ENCODE measurements at places on chromosomes 1 and 21.

DNA sequence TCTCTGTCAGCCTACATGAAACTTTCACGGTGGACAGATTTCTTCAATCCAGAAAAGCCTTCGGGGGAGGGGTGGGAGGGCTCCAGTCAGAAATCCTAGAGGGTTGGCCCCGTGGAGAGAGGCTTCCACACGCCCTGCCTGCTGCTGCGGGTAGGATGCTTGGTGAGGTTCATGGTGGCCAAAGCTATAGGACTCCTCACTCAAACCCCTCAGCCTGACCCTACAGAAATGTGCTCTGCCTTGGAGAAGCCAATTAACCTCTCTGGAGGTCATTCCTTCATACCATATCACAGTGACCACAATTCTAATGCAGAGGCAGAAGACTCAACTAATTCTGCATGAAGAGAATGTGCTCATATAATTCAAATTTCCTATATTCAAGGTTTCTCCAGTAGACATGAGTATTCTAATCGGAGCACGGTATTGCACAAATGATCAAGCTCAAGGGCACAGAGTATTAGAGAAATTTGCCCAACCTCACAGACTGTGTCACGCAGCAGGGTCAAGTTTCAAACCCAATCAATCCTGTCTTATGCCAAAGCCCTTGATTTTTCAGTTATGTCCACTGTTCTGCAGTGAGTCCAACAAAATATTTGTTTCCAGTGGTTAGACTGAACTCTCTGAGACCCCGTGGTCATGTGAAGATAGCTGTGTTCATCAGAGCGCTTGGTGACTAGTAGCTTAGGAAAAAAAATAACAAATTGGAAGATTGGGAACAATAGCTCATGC, 104.8 kb downstream of the TOMM20 start:
- DNase-seq: no peak

- DNase-seq: no peak
These were observed 22.2 kb downstream of the SLC26A9 start for GRCh38 chr1:205920861-205921569.

DNA sequence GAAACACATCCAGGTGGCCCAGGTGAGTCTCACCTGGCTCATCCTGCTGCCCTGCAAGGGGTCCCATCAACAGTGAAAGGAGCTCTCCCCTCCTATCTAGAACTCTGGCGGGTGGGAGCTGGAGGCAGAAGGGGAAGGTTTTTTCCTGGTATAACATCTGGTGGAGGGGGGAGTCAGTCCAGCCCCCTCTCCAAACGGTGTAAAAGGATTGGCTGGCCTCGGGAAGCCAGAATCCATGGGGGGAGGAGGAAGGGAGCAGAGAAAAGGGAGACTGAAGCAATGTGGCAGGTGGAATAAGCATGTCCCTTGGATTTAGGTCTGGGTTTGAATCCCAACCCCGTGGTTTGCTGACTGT, 1.2 kb upstream of the CAMK2N1 start:
- DNase-seq: no peak

- peak; percentile 16 for DNase-seq
These were observed 2.1 kb upstream of the PLA2G2C start for GRCh38 chr1:20188455-20188817.

GRCh38 chr1:97013136-97013535, 291.6 kb downstream of the PTBP2 start:
- no peak for DNase-seq

GRCh38 chr1:8402109-8402710, 84.3 kb downstream of the SLC45A1 start:
- DNase-seq: no peak

DNA sequence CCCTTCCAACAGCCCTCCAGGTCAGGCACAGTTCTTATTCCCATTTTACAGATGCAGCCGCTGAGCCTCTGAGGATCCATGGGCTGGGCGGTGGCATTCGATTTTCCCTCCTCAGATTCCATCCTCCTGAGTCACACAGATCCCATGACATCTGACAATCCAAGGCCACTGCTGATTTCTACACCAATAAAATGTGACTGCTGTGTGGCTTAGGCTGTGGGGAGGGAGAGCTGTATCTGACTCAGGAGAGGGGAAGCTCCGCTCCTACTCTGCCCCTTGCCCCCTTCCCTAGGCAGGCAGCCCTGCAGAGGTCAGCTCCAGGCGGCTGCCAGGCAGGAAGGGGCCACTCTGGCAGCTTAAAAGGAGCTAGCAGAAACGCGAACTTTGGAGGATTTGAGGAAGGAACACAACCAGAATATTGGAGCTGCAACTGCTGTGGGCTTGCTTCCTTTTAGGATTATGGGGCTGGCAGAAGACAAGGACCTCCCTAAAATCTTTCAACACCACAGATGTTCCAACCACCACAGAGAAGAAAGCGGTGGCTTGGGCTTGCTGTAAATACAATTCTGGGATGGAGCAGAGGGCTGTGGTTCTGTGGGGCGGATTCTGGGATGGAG, 50.0 kb downstream of the MRPL37 start:
- no peak for DNase-seq

- no peak for DNase-seq
These were observed 1.6 kb downstream of the SOX13 start for GRCh38 chr1:204074274-204075138.

DNA sequence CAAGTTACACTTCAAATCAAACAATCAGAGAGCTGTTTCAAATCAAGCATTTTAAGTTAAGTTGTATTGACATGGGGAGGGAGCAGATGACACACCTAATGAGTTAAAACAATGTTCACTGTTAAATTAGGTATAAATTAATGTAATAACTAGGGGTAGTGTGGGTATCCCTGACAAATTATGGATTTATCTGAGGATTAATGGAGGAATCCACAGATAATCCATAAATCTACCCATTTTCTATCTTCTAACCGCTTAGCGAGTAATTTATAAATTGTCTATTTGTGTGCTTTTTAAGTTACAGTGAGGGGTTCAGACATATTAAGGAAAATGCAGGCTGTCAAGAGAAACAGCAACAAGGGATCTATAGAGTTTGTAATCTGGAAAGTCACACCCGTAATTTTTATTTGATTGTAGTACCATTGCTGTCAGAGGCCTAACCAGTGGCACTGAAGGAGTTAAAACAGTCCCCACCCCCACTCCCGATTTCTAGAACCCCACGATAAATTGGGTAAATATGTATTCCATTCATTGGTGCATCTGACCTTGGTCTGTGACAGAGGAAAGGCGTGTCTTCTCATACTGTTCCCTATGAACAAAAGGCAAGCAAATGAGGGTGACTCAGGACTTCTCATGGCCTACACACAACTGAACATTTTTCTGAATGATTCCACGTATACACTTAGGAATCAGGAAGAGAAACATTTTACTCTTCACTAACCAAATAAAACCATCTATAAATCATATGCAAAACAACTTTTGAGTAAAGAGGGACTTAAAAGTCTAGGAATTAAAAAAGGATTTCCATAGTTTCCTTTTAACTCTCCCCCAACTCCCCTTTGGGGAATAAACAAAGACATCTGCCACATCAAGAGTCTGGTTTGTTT, 7.4 kb downstream of the IRF2BP2 start:
- peak; percentile 91 for DNase-seq

GRCh38 chr1:34113887-34114286, 51.1 kb downstream of the CSMD2 start:
- peak; percentile 23 for DNase-seq

GRCh38 chr1:226974544-226975258, 34.6 kb downstream of the COQ8A start:
- no peak for DNase-seq

GRCh38 chr1:217053676-217054075, 330.4 kb upstream of the ESRRG start:
- DNase-seq: no peak

- DNase-seq: no peak
These were observed 51.9 kb upstream of the CYP2J2 start for GRCh38 chr1:59978511-59978910.

- DNase-seq: no peak
These were observed 1.1 kb downstream of the C1orf56 start for GRCh38 chr1:151048645-151049032.

DNA sequence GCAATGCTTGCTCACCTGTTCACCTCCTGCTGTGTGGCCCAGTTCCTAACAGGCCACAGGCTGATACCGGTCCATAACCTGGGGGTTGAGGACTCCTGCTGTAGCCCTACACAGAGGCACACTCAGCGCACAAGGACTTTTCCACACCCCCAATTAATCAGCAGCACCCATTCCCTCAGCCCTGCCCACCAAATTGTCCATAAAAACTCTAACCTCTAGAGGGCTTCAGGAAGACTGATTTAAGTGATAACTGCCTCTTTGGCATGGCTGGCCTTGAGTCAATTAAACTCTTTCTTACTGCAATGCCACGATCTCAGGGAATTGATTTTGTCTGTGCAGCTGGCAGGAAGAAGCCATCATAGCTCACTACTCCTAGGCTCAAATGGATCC, 71.3 kb upstream of the MUTYH start:
- peak; percentile 32 for DNase-seq

GRCh38 chr1:183472488-183473216, at the start of gene SMG7:
SMG7 (plus strand) TSS chr1:183472499; CDS start chr1:183472621, 122 bp downstream.
- peak; percentile 51 for DNase-seq

- DNase-seq: peak; percentile 74
These were observed 196.2 kb downstream of the ZC3H11B start for GRCh38 chr1:219416598-219417238.

DNA sequence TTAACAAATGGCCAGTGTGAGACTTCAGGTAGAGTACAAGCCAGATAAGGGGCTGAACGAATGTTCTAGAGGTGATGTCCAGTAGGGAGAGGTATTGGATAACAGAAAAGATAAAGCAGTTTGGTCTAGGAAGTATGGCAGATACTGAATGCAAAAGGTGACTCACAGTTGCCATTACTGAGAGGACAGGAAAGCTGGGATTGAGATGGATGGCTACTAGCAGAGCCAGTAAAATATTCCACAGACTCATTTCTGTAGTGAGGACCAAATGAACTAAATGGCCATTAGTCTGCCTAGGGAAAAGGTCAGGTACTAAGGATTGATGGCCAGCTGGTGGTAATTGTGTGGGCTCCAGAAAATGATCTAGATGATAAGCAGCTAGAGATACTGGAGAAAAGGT, 11.5 kb downstream of the MACO1 start:
- DNase-seq: no peak

GRCh38 chr1:226965581-226966440, 25.7 kb downstream of the COQ8A start:
- no peak for DNase-seq

DNA sequence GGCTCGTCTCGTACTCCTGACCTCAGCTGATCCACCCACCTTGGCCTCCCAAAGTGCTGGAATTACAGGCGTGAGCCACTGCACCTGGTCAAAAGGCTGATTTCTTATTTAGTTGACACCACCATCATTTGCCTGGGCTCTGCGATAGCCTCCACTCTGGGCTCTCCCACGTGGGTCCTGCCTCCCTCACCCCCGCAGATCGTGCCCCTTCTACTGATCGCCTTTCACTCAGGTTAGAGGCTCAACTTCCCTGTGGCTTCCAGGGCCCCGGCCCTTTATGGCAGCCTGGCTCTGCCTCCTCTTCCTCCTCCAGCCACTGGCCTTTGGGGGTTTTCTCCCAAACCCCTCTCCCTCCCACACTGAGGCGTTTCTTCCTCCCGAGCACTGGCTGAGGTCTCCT, 2.5 kb upstream of the MFAP2 start:
- DNase-seq: no peak

DNA sequence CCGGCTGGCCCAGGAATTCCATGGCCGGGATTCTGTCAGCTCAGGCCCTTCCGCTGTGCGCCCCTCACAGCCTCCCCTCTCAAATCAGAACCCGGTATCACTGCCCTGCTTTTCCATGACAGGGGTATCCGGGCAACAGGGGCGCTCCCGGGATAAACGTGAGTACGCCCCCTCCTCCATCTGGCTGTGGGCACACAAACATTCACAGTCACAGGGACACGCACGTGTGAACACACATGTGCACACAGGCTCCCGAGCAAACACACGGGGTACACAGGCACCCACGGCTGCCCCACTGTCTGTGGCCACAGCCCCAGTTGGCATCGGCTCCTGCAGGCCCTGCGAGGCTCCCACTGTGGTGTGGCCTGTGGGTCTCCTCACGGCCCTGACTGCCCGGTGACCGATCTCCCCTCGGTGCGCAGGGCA, 16.7 kb downstream of the COL6A1 start:
- DNase-seq: no peak

DNA sequence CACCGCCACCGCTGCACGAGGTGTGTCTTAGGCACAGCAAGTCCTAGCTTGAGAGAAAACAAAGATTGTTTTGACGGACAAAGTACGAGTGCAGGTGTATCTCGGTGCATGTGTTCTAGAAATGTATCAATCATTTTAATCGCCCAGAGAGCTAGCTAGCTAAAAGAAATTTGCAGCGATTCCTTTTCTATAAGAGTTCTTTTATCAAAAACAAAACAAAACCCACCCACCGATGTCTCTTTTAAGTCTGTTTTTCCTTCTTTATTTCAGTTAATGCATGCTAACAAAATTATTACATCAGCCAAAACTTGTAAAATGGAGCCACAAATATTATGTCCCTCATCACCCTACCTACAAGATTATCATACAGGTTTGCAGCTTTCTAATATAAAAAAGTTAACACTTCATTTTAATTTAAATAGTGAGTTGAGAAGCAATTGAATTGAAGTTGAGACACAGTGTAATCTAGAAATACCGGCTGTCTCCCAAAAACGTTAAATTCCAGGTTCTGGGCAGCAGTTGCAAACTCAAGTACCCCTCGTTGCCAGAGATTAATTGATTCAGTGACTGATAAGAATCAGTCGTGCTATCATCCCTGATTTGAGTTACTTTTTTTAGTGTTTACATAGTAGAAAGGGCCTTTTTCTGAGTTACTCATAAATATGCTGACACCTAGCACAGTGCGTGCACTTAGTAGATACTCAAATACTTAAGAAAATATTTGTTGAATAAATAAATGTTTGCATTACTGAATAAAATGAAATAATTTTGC, 1.5 kb upstream of the SYDE2 start:
- no peak for DNase-seq

DNA sequence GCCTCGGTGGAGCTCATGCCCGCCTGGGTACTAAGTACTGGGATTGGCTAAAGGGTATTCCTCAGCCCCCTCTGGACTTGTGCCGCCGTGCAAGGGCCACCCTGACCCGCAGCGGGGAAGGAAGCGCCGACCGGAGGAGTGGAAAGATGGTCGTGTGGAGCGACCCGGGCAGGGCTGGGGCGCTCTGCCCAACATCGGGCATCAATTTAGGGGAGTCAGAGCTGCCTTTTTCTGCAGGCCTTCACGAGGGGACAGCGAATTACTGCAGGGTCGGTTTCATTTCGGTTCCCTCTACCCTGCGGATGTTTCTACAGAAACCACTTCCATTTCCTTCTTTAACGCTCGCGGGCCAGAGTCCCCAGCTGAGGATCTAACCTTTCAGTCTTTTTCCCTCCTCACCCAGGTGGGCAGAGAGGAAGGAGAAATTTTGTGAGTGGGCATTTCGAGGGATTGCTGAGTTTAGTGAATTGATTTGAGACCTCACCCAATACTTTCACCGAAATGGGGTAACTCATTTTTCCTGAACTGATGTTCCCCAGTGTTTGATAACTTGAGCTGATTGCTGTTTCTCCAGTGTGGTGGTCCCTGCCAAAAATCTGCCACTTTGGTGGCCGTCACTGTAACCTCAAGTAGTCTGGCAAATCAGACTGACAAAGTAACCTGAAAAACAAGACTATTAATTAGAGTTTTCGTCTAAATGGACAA, 1.1 kb downstream of the TOR1AIP1 start:
- peak; percentile 54 for DNase-seq

- peak; percentile 35 for DNase-seq
These were observed 203.5 kb downstream of the FCRL5 start for GRCh38 chr1:157348538-157349480.

GRCh38 chr1:91895832-91896556, 10.0 kb upstream of the TGFBR3 start:
- no peak for DNase-seq

Data from hematopoietic multipotent progenitor cell treated with erythropoietin and hydrocortisone succinate and interleukin-3 and kit ligand, for 6 days (in vitro differentiated cells).